ENCODE measurements at places on chromosomes 3 and 15.

DNA sequence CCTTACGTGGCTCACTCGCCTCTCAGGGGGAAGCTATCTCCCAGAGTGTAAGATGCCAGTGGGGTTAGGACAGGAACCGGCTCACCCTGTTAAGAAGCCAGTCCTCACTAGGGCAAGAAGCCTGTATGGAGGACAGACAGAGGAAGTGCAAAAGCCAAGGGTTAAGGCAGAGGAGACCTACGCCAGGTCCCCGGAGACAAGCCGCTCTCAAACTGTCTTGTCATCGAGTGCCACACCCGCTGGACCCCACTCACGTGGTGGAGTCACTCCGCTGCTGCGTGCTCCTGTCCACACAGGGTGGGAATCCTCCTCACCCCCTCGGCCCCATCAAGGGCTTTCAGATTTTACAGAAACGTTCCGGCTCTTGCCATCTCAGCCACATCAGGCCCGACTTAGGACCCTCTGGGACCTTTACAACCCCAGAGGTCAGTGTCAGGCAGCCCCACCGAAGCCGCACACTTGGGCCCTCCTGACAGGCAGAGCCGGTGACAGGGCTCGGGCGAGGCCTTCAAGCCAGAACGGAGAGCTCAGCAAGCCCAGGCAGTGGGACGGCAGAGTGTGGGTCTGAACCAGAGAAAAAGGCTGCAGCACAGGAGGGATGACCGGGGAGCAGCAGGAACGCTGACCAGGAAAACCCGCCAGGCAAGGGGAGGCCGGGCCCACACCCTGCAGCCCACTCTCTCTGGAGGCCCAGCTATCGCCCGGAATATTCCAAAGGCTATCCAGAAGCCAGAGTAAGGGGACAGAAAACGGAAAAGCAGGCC lies 61.7 kb downstream of the XXYLT1 start:
- DNase-seq: no peak

DNA sequence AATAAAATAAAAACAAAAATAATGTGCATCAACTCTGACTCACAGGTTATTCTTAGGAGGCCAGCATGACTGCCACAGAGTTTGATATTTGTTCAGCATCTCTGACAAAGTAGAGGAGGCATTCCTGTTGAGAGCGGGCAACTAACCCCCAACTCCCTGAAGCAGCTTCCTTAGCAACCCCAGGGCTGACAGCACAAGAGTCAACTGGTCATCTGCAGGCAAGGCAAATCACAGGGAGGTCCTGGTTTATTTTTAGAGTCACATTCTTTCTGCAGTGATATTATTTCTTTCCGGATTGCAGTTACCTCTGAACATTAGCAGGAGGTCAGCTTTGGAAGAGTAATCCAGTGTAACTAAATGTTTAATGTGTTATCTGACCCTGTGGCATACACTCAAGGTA lies 273.0 kb downstream of the PLCL2 start:
- no peak for DNase-seq

DNA sequence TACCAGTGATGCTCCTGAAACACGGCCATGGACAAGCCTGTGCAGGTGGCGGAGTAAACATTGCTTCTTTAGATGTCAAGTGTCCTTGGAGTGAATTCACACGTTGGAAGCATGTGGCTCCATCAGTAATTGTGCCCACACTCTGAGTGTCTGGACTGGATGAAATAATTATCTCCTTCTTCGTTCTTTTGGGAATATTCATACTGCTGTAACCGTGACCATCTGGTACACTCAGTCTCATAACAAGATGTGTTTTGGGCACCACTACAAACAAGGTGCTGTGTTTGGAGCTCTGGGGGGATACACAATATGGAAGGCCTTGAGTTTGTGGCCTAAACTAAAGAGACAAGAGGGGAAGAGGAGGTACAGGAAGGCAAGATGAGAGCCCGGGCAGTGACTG lies 165.6 kb downstream of the APBA2 start:
- DNase-seq: no peak

DNA sequence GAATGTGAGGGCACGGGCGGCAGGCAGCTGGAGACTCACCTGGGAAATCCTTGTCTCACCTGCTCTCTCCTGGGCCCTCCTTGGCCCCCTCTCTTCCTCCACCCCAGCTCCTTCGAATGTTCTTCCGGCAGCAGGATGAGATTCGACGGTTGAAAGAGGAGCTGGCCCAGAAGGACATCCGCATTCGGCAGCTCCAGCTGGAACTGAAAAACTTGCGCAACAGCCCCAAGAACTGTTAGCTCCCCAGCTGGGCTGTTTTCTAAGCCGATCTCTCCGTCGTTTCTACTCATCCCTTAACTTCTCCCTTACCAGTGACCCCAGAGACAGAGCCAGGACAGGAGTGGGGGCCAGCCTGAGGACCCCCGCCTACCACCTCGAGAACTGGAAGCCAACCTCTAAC lies 95.0 kb downstream of the ANP32A start:
- peak; percentile 28 for DNase-seq

DNA sequence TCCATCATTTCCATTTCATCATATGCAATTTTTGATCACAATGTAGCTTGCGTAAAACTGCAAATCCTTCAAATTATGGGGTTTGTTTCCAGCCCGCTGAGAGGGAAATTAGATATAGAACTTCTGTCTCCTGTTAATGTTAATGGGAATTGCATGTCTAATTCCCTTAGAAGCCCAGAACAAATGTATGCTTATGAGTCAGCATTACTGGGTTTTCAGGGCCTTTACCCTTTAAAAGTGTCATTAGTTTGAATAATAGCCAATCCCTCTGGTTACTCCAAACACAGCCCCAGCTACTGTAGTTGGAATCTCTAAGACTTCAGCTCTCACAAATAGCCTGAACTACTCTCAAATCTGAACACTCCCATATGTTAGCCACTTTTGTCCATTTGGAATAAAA lies 439.4 kb downstream of the C3orf38 start:
- DNase-seq: no peak

All from small intestine (tissue), 16 donors.